Stimulated activated CD8-positive, alpha-beta memory T cell treated with anti-CD3 and anti-CD28 coated beads, Interleukin-15, amount 100 ng/mL, for 48 hours (primary cell): ENCODE measurements at places on chromosomes 12 and 14.

DNA sequence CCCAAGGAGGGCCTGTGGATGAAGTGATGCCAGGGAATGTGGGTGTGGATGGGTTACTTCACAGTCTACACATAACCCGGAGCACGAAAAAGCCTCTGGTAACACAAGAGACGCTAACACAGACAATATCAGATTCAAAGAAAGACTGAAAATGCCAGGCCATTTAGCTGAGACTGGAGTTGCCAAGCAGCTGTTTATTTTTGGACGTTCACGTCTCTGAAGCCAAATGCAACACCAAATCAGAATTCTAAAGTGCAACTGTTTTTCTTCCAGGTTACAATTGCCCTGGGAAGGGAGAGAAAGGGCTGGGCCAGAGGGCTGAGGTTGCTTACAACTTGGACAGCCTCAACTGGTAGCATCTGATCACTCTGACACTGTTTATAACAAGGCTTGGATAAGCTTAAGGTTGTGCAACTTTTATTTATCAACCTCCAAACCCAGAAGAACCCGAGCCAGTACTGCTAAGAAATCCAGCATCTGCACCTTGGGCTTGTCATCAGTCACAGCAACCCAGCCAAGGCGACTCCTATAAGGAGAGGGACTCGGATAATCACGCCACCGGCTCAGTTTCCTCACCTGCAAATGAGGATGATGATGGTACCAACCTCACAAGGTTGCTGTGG lies 24.8 kb downstream of the NUAK1 start:
- DNase-seq: no peak

- no peak for DNase-seq
Measured at GRCh38 chr12:126424696-126425095, 1359.5 kb downstream of the AACS start.

DNA sequence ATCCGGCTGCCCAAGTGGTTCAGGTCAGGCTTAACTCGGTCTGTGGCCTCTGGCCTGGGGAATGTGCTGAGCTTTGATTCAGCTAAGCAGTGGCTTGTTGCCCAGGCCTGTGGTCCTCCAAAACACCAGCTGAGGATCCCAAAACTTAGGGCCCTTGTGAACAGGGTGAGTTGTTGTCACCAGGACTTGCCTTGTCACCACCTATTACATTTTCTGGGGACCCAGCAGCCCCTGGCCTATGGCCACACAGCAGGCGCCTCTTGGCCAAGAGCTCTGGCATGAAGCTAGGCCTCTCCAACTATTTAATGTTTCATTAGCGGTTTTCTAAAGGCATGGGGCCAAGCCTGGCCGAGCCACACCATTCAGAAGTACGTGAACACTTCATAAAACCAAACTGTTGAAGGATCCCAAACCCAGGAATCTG lies 343.7 kb downstream of the CACNA1C start:
- DNase-seq: no peak

- DNase-seq: no peak
Measured at GRCh38 chr12:102010265-102010994, 51.4 kb downstream of the WASHC3 start.

DNA sequence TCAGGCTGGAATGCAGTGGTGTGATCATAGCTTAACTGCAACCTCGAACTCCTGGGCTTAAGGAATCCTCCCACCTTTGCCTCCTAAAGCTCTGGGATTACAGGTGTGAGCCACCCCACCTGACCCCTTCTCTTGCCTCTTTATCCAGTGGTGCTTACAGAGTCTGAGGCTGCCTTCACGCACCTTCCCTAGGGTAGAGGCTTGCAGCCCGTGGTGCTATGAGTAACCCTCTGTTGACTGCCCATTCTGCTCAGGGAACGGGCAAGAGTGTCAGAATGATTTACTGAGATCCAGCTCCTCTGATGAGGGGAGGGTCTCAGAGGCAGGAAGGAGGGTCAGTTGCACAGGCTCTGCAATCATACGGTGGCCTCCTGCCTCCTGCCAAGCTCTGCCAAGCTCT lies 125.1 kb upstream of the TBX3 start:
- DNase-seq: no peak

DNA sequence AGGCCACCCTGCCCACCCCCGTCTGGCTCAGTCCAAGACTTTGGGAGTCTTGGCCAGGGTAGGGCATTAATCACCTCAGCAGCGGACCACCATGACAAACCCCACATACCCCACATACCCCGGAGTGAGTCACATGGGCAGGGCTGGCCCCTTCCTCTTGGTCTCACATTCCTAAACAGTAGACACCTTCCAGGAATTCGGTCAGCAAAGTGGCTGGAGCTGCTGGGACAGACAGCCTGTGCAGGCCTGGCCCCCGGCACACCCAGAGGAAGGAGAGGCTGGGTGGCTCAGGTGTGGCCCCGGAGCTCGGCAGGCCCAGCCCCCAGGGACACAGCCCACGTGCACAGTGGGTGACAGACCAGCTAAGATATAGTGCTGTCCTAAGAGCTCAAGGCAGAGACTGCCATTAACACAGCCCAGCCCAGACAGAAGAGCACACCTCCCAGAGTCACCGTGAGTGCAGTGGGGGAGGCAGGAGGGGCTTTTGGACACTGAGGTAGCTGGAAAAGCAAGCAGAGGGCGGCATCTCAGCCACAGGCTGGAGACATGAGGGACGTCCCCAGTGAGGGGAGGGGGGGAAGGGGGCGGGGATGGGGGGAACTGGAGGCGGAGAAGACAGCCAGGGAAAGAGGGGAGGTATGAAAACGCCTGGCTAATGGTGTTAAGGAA lies 24.0 kb downstream of the CCDC85C start:
- no peak for DNase-seq

DNA sequence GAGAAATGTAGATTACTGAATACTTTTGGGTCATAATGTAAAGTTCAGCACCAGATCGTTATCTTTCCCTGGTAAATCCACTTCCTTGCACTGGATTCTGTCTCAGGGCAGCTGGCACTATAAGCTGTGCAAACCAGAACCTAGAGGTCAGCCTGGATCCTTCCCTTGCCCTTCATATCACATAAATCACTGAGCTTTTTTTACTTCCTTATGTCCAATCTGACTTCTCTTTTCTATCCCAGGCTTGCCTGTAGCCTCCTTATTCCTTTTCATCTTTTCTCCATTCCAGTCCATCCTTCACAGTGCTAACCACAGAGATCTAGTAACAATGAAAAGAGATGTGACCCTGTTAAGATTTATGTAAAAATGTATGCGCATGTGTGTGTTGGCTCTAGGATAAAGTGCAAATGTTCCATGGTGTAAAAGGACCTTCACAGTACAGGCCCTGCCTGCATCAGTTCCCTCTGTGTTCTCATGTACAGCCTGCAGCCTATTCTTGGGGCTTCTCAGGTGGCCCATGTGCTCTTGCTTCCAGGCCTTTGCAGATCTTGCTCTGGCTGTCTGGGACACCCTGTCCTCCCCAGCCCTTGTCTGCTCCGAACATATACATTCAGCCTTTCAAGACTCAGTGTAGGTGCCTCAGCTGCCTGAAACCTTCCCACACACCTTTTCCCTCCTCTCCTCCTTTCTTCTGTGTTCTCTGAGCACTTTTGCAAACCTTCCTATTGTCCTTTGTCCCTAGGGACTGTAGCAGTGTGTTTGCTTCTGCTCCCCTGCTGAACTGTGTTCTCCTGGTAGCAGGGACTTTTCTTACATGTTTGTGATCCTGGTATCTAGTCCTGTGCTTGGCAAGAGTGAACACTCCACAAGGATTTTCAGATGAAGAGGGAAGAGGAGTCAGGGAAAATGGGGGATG lies 30.0 kb downstream of the PELI2 start:
- DNase-seq: no peak

- DNase-seq: no peak
Measured at GRCh38 chr12:54437243-54437642, 18.2 kb upstream of the ITGA5 start.

- no peak for DNase-seq
Measured at GRCh38 chr12:65275627-65276026, 2.9 kb upstream of the MSRB3 start.

DNA sequence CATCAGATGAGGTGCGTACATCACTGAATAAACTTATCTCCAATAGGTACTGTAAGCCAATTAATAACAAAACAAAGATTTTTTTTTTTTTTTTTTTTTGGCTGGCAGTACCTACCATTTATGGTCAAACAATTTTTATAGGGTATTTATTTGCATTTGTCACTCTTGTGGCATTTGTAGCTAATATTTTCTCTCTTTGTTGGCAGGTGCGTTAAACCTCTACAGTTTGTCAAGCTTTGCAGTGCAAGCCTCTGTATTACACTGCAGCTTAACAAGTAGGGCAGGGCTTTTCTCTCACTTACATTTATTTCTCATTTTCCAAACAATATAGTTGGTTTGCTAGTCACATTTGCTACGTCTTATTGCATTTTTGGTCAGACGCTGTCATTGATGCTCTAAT lies 12.3 kb downstream of the PRPF39 start:
- no peak for DNase-seq

GRCh38 chr14:68173227-68173972 lies 353.8 kb downstream of the RAD51B start:
- DNase-seq: no peak

DNA sequence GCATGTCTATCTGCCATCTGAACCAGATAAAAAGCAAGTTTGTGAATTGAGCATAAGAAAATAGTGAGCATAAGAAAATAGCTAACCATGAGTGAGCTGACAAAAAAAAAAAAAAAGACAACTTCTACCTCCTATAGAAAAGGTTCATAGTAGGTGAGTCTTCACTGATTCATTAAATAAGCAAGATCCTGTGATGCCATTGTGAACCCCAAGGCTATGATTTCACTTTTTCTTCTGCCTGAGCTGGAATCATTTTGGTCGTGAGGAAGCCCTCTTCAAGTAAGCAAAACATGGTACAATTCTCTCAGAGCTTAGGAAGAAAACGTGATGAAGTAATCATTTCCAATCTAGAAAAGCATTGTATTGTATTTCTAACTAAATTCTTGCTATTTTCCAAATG lies 1.2 kb downstream of the PIK3C2G start:
- no peak for DNase-seq

DNA sequence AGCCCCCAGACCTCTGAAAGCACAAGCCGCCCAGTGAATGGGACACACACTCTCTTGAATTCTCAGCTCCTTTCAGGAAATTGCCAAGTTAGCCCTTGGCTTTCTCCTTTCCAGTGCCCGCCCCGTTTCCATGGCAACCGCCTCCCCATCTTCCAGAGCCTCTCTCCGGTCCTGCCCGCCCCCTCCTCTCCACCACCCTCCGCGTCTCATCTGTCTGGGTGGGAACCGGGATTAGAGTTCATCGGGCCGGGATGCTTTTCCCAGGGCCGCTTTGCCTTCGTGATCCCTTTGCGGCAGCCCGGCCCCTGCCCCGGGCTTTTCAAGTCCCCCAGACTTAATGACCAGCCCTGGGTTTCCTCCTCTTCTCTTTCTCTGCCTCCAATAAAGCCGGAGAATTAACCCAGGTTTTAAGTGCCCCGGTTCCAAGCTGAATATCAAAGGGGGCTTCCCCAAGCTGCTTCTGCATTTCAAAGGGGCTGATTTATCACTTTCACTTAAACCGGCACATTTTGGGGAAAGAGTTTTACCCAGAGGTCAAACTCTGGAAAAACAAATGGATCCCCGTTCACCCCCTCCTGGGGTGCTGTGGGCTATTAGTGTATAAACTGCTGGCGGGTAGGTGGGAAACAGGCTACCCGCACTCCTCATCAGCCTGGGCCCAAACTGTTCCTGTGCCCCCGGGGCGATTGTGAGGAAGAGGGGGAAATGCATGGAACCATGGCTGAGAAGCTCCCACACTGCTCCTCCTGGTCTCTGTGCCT lies 101.7 kb downstream of the ZFP36L1 start:
- DNase-seq: no peak

- no peak for DNase-seq
Measured at GRCh38 chr12:51986834-51987233, 19.9 kb upstream of the TAMALIN start.

- no peak for DNase-seq
Measured at GRCh38 chr14:73427516-73428264, 30.7 kb downstream of the NUMB start.

GRCh38 chr12:121472150-121472905 lies 72.4 kb downstream of the RNF34 start:
- no peak for DNase-seq

DNA sequence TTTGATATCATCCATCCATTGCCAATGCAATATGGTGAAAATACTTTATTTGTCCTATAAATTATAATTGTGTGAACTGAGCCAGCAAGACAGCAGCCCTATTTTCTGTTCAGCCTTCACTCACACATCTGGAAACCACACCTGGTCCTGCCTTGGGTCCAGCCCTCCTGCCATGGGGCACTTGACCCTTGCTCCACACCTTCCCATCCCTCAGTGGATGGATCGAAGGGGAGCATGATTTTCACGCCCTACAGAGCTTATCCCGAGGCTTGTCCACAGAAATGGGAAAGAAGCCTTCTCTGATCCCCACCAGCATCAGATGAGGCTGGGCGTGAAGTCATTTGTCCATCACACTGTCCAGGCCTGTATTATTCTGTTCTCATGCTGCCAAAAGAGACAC lies 10.1 kb downstream of the TMEM132D start:
- DNase-seq: no peak

DNA sequence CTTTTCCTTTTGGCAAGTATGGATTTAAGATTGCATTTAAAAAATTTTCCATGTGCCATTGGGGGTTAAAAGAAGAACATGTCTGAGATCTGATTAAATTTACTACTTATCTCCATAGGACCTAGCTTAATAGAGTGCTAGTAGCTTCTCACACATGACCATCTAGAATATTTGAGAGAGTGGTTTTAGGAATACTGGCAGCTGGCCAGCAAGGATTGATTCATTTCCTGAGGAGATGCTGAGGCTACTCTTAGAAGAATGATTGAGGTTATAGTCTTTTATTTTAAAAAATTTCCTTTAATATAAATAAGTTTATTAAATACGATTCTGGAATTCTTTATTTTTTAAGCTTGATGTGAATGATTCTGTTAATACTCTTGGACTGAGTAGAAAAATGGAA lies 56.2 kb downstream of the MIPOL1 start:
- DNase-seq: no peak
